IPS DF 6.9 (cell line): ENCODE measurements at places on chromosomes 3 and 15.

DNA sequence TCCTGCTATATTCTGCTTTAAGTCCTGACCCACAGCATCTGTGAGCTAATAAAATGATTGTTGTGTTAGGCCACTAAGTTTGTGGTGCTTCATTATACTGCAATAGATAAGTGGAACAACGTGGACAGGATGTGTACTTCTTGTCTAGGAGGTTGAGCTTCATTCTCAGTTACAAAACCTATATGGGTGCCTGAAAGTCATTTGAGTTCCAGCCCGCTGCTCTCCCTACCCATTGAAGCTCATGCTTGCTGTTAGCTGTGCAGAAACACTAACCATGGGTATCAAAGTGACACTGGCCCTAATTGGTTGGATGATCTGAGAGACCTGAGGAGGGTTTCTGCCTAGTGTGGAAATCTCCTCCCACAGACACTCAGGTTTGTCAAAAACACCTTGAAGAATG, 357.2 kb downstream of the PDCD6IP start:
- H3K27me3 ChIP-seq, result no peaks in the 10 kb centered on the region
- H3K4me3 ChIP-seq, result no peak overlapping the region
- no peaks in the 10 kb centered on the region for H3K36me3 ChIP-seq
- H3K27ac ChIP-seq, result no peak overlapping the region
- H3K4me1 ChIP-seq, result no peaks in the 10 kb centered on the region

DNA sequence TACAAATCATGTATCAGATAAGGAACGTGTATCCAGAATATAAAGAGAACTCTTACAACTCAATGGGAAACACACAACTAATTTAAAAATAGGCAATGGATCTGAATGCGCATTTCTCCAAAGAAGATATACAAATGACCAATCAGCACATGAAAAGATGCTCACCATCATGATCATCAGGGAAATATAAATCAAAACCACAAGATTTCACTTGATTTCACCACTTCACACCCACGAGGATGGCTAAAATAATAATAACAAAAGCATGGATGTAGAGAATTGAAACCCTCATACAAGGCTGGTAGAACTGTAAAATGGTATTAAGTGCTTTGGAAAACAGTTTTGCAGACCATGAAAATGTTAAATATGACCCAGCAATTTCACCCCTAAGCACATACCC, 26.7 kb upstream of the SLC12A8 start:
- DNase-seq, result no peak
- no peaks in the 10 kb centered on the region for H3K36me3 ChIP-seq
- H3K27me3 ChIP-seq, result no peaks in the 10 kb centered on the region
- H3K4me3 ChIP-seq, result no peak overlapping the region

GRCh38 chr3:39513791-39514369, 46.4 kb downstream of the MOBP start:
- no peak overlapping the region for H3K4me3 ChIP-seq
- no peak overlapping the region for H3K27ac ChIP-seq
- H3K4me1 ChIP-seq, result peaks cover 3% of the 10 kb centered on the region
- no peak for DNase-seq
- H3K27me3 ChIP-seq, result no peaks in the 10 kb centered on the region

DNA sequence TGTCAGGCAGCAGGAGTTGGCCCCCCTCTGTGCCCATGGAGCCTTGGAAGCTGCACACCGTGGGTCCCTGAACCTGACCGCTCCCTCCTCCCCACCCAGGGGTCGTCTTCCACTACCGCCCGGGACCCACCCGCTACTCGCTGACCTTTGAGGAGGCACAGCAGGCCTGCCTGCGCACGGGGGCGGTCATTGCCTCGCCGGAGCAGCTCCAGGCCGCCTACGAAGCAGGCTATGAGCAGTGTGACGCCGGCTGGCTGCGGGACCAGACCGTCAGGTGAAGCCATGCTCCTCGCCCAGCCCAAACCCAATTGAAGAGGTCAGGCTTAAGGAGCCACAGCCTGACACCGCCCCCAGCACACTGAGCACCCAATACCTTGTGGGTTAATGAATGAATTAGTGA, 43.9 kb downstream of the ACAN start:
- no peaks in the 10 kb centered on the region for H3K27me3 ChIP-seq
- no peak overlapping the region for H3K4me3 ChIP-seq
- no peak for DNase-seq
- no peak overlapping the region for H3K27ac ChIP-seq

GRCh38 chr3:171129827-171130226, 103.3 kb upstream of the SLC2A2 start:
- DNase-seq, result no peak
- 0 out of 2 replicates have a peak, but pooled peaks cover 2% of the 10 kb centered on the region for H3K36me3 ChIP-seq
- H3K4me3 ChIP-seq, result no peak overlapping the region
- H3K27ac ChIP-seq, result no peak overlapping the region

DNA sequence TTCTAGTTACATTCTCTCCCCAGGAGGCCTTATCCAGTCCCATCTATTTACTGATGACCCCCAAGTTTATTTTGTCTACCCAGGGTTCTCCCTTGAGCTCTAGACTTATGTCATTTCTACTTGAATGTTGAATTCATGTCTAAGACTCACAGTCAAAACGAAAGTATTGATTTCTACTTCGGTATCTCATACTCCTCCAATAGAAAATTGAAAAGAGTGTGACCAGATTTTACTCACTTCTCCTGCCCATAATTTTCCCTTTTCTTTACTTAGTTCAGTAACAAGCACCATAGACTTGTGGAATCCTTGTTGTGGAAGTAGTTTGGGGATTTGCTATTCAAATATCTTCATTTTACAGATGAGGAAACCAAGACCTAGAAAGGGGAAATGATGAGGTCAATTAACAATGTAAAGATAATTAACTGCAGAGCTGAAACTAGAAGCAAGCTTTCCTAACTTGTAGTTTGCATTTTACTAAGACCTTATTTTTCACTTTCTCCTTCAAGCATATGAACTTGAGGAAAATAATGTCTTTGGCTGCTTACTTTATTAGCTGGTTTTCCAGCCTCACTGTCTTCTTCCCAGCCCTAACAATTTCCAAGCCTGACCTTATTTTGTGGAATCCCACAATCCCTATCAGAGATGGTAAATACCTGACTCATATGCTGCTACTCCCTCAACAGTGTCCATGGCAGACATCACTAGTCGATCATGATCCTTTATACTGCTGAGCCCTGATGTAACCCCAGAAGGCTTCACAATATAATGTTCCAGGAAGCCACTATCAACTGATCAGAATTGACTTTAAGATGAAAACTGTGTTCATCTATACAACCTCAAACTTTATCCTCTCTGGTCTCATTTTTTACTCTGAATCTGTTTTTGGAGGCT, 123.9 kb upstream of the AGBL1 start:
- H3K27me3 ChIP-seq, result no peaks in the 10 kb centered on the region
- H3K4me3 ChIP-seq, result no peak overlapping the region
- DNase-seq, result no peak
- H3K36me3 ChIP-seq, result no peaks in the 10 kb centered on the region

DNA sequence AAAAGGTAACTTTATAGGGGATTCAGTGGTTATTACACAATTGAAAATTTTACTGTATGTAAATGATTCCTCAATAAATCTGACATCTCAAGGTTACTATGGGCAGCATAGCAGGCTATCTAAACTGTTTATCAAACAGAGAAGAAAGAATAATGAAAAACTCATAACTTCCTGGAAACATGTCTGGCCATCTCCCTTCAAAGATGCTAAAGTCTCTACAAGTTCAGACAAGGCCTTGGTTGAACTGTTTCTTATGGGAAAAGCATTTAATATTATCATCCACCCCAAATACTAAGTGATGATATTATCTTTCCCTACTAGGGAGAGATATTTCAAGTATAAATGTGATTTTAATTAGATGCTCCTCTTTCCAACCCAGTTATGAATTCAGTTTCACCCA, 114.9 kb downstream of the ARRDC4 start:
- DNase-seq, result no peak
- H3K4me1 ChIP-seq, result no peaks in the 10 kb centered on the region
- no peak overlapping the region for H3K27ac ChIP-seq

DNA sequence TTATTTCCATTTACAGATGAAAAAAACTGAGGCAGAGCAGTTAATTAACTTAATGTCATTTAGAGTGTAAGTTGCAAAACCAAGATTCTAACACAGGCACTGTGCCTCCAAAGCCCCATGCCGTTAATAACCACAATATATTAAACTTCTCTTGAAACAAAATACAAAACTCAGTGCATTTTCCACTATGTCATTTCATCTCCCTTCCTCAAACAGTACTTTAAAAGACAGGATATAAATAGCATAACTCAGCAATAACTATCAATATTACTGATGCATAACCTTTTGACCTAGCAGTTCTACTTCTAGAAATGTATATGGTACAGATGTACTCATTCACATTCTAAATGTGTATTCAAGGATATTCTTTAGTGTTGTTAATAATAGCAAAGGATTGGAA, 5.1 kb upstream of the TASOR start:
- peaks cover 11% of the 10 kb centered on the region for H3K27me3 ChIP-seq
- no peaks in the 10 kb centered on the region for H3K36me3 ChIP-seq
- H3K4me1 ChIP-seq, result peaks cover 2% of the 10 kb centered on the region; the same call in 1 of the 2 replicates
- H3K27ac ChIP-seq, result no peak overlapping the region

DNA sequence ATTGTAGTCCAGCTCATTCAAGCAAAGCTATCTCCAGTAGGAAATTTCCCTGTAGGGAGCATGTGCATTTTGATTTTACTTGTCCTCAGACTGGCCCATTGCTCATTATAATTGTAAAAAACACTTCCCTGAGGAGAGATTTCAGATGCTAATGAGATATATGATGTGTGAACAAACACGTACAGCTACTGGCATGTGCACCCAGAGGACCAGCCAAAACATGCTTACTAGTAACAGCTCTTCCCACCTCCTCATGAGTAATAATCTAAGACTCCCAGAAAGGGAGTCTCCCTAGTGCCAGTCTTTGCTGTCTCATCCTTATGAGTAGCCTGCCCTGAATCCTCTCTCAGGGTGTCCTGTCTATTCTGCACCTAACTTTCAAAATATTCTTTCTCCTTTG, 43.4 kb downstream of the FBXO22 start:
- H3K36me3 ChIP-seq, result no peaks in the 10 kb centered on the region
- no peak for DNase-seq
- no peaks in the 10 kb centered on the region for H3K27me3 ChIP-seq
- H3K4me3 ChIP-seq, result no peak overlapping the region
- no peak overlapping the region for H3K27ac ChIP-seq

GRCh38 chr3:177827511-177828207, 630.4 kb upstream of the TBL1XR1 start:
- peaks cover 2% of the 10 kb centered on the region; the same call in 1 of the 2 replicates for H3K4me1 ChIP-seq
- no peaks in the 10 kb centered on the region for H3K36me3 ChIP-seq
- H3K27ac ChIP-seq, result no peak overlapping the region
- no peak for DNase-seq

GRCh38 chr3:134331811-134332199, 42.4 kb downstream of the AMOTL2 start:
- no peak for DNase-seq
- H3K4me3 ChIP-seq, result no peak overlapping the region
- H3K27ac ChIP-seq, result no peak overlapping the region
- H3K36me3 ChIP-seq, result no peaks in the 10 kb centered on the region
- H3K27me3 ChIP-seq, result no peaks in the 10 kb centered on the region
- H3K4me1 ChIP-seq, result peaks cover 15% of the 10 kb centered on the region

- H3K27me3 ChIP-seq, result no peaks in the 10 kb centered on the region
- peaks cover under 1% of the 10 kb centered on the region; the same call in 1 of the 2 replicates for H3K4me1 ChIP-seq
- H3K27ac ChIP-seq, result no peak overlapping the region
- no peak overlapping the region for H3K4me3 ChIP-seq
- no peak for DNase-seq
Measured at GRCh38 chr3:193124861-193125260, 116.2 kb upstream of the PLAAT1 start.

DNA sequence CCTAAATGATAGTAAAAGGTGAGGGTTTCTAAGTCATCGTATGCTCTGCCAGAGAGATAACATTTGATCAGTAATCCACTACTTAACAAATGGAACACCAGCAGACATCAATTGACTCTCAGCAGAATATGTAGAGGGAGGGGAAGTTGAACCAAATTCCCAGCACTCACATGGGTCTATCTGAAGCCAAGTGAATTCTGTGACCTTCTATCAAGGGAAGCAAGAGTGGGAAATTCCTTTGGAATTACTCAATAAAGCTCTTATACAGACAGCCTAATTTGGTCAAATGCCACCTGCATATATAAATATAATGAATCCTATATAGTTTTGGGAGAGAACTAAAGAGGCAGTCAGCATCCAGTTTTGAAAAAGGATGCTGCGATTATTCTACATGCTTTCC, 15.8 kb upstream of the KCNMB2 start:
- no peaks in the 10 kb centered on the region for H3K27me3 ChIP-seq
- no peak overlapping the region for H3K27ac ChIP-seq
- no peaks in the 10 kb centered on the region for H3K4me1 ChIP-seq

DNA sequence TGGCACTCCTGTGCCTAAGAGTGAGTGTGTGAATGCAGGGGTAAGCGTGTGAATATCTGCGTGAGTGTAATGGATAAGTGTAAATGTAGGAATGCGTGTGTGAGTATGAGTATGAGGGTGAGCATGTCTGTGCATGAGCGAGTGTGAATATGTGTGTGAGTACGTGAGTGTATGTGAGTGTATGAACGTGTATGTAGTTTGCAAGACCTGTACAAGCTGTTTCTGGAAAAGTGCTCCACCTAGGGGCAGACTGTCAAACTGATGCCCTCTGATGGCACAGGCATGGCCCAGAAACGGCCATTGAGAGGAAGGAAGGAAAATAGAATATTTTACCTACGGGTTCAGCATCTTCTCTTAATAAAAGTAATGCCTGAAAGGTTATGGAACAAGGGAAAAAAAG, 24.4 kb upstream of the FRMD4B start:
- no peak overlapping the region for H3K27ac ChIP-seq
- no peaks in the 10 kb centered on the region for H3K4me1 ChIP-seq
- DNase-seq, result no peak
- no peaks in the 10 kb centered on the region for H3K36me3 ChIP-seq

DNA sequence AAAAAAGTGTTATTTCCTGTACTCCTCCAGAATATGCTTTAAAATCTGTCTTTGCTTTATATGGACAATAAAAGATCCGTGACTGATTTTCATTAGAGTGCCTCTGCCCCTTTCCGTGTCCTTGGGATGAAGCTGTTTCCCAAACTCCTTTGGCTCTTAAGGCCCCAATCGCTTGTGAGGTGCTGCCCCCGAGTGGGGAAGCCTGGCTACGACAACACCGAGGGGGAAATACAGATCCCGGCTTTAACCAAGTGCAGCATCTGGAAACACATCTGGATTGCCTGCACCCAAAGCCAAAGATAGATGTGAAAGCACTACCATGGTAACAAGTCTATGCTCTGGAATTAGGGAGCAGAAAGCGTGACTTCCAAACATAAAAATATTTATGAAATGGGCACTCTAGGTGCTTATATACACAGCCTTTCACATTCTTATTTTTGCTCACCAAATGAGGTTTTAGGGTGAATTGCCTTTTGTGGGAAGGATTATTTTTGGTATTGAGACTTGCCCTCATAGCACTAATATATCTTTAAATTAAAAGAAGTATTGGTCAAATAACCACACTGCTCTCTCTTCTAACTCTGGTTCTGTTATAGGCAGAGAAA, 40.6 kb upstream of the ADCY5 start:
- H3K4me1 ChIP-seq, result no peaks in the 10 kb centered on the region
- no peak overlapping the region for H3K27ac ChIP-seq
- H3K36me3 ChIP-seq, result no peaks in the 10 kb centered on the region
- no peak overlapping the region for H3K4me3 ChIP-seq

- peak; percentile 52 for DNase-seq
- peak within 1 kb of the TSS; percentile 87; the same call in 1 of the 2 replicates for H3K4me3 ChIP-seq
- H3K36me3 ChIP-seq, result no peaks in the 10 kb centered on the region
- H3K27ac ChIP-seq, result no peak within 1 kb of the TSS
- H3K27me3 ChIP-seq, result no peaks in the 10 kb centered on the region
Measured at GRCh38 chr3:21750831-21751391, at the start of gene ZNF385D. ZNF385D (minus strand) TSS chr3:21751210; CDS start chr3:21750916, 294 bp downstream.

- no peak overlapping the region for H3K4me3 ChIP-seq
- no peaks in the 10 kb centered on the region for H3K27me3 ChIP-seq
- H3K4me1 ChIP-seq, result 0 out of 2 replicates have a peak, but pooled peaks cover 1% of the 10 kb centered on the region
- no peak overlapping the region for H3K27ac ChIP-seq
- no peak for DNase-seq
Measured at GRCh38 chr3:72266016-72266370, 481.0 kb upstream of the PROK2 start.
